ENCODE measurements at places on chromosomes 12 and 14.

- no peak for DNase-seq
These were observed 113.4 kb downstream of the SPTSSA start for GRCh38 chr14:34348592-34348991.

- DNase-seq: no peak
These were observed 233.2 kb upstream of the BTG1 start for GRCh38 chr12:92378682-92379479.

DNA sequence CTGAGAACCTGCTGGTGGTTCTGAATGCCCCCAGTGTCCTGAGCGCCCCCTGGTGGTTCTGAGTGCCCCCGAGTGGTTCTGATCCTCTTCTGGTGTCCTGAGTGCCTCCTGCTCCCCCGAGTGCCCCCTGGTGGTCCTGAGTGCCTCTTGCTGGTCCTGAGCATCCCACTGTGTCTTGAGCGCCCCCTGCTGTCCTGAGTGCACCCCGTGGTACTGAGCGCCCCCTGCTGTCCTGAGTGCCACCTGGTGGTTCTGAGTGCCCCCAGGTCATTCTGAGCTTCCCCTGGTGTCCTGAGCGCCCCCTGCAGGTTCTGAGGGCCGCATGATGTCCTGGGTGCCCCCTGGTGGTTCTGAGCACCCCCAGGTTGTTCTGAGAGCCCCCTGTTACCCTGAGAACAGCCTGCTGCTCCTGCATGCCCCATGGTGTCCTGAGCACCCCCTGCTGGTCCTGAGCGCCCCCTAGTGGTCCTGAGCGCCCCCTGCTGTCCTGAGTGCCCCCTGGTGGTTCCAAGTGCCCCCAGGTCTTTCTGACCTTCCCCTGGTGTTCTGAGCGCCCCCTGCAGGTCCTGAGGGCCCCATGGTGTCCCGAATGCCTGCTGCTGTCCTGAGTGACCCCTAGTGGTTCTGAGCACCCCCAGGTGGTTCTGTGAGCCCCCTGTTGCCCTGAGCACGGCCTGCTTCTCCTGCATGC, 1165.4 kb downstream of the TMEM121 start:
- DNase-seq: no peak

DNA sequence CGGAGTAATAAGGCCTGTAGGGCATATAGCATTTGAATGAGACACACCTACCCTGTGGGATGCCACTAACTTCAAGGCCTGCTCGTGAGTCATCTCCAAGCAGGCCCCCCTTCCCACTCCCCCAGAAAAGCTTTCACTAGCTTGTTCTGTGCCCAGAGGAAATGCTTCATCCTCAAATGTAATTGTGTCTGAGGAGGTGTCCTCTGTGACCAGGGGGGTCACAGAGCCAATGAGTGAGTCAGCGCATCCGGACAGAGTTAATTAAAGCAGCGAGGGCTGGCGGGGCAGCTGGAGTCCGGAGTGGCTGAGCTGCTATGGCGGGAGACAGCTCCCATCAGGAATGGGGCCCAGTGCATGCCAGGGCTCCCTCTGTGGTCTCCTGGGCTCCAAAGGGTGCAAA, 27.0 kb upstream of the ESRRB start:
- peak; percentile 12 for DNase-seq

- no peak for DNase-seq
These were observed 9.2 kb upstream of the HSP90AA1 start for GRCh38 chr14:102095871-102096568.

DNA sequence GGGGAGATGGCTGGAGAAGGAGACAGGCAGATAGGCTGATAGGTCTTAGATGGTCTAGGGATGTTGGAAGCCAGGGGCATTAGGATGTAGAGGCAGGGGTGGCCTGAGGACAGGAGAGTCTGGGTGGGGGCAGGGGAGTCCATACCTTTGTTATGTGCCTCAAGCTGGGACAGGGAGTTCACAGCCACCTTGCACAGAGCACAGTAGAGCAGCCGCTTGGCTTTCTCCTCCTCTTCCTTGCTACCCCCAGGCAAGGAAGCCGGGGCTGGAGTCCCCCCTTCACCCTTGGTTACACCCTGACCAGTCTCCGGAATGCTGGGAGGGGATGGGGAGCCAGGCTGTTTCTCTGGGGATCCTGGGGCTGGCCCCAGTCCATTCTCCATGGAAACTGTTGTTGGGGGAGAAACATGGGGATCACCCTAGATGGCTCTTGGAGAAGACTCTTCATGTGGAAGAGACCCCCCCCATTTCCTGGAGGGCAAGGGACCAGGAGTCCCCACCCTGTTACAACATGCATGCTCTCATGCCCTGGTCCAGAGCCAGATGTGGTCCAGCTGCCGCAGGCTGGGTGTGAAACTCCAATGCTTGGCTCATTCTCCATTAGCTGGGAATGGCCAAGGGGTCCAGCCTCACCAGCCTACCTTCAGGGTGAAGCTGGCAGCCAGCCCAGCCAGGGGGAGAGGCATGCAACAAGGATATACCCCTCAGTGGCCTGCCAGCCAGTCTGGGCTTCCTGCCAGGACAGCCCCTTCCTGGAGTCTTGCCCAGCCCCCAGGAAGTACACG, 7.2 kb upstream of the GPR84 start:
- DNase-seq: peak; percentile 48

- no peak for DNase-seq
These were observed 168.9 kb downstream of the VRK1 start for GRCh38 chr14:96965885-96966595.

- DNase-seq: no peak
These were observed 249.3 kb downstream of the FOXN3 start for GRCh38 chr14:89167705-89168104.

GRCh38 chr12:46548605-46549071, 176.1 kb upstream of the SLC38A2 start:
- DNase-seq: peak; percentile 50

DNA sequence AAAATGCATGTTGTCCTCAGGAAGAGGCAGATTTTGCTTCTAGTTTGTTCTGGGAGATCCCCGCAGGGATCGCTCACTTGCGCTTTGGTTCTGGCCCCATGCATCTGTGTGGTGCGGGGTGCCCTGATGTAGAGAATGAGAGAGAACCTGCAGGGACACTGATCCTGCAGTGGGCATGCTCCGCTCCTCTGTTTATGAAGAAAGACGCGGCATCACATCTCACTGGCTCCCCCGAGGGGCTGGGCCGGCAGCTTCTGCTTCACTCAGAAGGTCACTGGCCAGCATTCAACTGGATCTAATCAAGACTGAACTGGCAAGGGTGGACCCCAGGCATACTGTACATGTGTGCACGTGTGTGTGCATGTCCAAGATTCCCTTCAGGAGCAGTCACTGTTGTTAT, 164.2 kb downstream of the CALM1 start:
- DNase-seq: no peak

DNA sequence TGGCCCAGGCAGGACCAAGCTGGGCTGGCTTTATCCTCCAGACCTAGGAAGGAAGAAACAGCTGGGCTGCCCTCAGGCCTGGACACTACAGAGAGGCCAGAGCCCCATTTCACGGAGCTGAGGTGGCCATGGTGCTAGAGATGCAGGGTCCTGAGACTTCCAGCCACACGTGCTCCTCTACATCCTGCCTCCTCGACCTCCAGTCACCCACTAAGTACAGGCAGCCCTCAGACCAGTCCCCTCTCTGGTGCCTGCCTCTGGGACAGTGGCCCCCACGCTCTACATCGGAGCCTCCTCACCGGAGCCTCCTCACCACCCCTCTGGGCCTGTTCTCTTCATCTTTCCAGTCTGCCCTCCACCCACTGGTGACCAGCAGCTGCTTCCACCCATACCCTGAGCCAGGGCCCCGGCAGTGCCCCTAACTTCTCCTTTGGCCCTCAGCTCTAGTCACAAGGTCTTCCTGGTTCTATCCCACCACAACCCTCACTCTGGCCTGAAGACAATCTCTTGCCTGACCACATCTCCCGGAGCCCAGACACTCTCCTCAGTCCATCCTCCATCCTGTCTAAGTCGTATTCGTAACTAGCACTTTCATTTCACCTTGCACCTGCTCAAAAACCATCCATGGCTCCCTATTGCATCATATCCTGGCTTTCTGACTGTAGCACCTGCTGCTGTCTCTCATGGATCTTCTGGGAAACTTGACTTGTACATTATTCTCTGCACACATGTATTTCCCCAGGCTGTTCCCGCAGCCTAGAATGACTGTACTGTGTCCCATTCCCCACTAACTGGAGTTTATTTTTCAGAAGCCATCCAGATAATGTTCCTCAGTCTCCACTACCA, 43.9 kb downstream of the DIO3 start:
- DNase-seq: no peak

GRCh38 chr12:52658196-52658595, 6.2 kb upstream of the KRT2 start:
- no peak for DNase-seq

DNA sequence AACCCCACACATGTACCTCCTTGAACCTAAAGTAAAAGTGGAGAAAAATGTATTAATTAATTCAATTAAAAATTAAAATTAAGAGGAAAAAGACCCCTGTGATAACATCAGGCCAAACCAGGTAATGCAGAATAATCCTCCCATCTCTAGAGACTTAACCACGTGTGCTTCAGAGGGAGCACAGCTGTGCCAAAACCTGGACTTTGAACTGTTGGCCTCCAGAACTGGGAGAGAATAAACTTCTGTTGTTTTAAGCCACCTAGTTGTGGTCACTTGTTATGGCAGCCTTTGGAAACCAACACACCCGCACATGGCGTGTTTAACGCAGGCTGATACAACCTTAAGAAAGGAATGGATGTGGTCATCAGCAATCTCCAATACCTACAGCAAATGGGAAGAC, 23.8 kb downstream of the OAS2 start:
- DNase-seq: no peak

GRCh38 chr12:88628856-88629509, 48.7 kb upstream of the KITLG start:
- peak; percentile 30 for DNase-seq

DNA sequence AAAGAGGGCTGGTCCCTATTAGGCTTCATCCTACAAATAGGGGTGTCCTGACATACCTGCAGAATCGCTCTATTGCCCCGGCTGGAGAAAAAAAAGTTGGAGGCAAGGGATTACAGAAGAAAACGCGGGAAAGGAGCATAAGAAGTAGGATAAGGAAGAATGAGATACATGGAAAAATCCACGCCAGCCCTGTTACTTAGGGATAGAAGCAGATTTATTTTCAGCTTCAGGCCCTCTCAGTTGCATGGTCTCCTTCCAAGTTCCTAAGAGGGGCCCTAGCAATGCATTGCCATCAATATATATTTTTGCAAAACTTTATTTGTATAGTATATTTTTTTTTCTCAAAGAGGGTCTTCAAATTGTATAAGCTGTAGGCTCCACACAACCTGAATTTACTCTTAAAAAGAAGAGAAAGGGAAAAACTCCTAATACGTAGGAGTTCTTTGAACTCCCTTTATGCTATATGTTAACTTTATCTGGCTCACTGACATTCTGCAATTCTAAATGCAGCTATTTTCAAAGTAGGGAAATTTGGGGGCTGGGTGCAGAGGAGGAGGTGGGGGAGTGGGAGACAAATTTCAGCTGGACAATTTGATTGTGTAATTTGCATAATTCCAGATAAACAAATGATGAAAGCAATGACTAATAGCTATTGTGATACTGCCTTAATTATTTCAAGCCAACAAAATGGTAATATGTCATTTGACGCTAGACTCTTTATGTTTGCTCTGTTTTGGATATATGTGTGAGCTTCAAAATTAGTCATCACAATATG, 137.7 kb upstream of the TRHDE start:
- DNase-seq: no peak

DNA sequence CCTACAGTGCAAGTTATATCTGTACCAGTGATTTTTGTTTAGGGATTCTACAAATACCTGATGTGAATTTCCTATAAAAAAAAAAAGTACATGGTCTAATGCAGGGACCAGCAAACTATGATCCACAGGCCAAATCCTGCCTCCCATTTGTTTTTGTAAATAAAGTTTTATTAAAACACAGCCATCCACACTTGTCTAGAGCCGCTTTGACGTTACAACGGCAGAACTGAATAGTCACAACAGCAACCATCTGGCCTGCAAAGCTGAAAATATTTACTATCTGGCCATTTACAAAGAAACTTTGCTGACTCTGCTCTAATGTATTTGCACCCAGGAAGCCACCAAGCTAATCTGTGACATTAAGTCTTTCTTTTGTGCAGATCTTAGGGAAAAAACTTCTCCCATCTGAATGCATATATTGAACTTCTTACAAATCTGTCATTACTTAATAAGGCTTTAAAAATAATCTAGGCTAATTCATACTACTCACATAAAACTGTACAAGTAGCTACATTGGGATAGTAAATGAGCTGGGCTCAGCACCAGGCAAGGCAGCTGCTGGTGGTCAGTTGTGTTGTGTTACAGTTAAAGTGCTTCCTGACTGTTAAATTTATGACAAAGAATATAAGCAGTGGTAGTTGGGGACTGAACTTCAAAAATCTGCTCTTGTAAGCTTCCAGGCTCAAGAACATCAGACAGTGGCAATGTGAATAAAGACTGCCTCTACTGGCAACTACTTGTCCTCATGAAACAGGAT, 303.3 kb downstream of the MED13L start:
- DNase-seq: peak; percentile 54

GRCh38 chr14:83096092-83096491, 1562.4 kb upstream of the SEL1L start:
- DNase-seq: peak; percentile 4

GRCh38 chr12:39835517-39836489, 216.2 kb upstream of the ABCD2 start:
- DNase-seq: no peak

GRCh38 chr12:42546709-42547108, 42.8 kb downstream of the PRICKLE1 start:
- peak; percentile 23 for DNase-seq

DNA sequence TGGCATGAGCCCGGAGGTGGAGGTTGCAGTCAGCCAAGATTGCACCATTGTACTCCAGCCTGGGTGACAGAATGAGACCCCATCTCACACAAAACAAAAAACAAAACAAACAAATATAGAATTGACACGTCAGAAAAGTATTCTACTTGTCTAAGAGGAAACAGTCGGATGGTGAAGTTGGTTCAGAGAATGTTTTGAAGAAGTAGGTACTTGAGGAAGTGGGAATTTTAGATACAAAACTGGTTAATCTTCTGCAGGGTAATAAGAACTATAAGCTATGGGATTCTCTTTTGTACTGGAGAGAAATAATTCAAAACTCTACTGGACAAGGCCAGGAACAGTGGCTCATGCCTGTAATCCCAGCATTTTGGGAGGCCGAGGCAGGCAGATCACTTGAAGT, 14.6 kb upstream of the TCTN1 start:
- no peak for DNase-seq

GRCh38 chr12:90173499-90174197, 465.0 kb upstream of the ATP2B1 start:
- no peak for DNase-seq

All from fibroblast of villous mesenchyme (primary cell).